ENCODE measurements at places on chromosomes 1 and 21. TPM values are rescaled to one million over a fixed set of nuclear protein-coding genes. Genes with fewer than 3 reads are reported as not detected.

- no peak for DNase-seq
These were observed at the start of gene SHISA4 for GRCh38 chr1:201888282-201889089. TSS of gene SHISA4 (plus strand) at chr1:201888898. CDS start at chr1:201888995, 97 bp downstream.

DNA sequence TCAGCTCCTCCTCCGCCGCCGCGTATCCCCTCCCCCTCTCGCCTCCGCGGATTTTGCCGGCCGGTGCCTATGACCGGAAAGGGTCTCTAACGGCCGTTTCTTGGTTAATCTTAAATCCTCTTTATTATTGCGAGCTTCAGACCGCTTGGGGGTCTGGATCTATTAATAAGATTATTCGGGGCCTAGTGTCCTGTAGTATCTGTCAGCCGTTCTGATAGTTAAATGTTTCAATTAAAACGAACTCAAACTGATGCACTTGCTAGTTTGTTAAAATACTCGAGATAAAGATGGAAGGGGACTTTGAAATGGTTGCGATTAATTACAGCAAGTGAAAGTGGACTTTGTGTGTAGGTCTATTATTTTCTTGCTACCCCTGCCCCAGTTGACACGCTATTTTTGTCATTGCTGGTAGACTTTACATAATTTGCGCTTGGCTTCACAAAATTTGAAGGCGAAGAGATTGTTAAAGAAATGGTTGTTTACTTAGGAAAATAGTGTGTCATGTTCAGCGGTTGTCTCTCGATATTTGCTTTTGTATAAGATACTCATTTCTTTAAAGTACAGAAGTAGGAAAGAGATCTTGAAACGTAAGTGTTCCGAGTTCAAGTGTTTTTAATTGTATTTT, 779 bp downstream of the SON start:
- no peak for DNase-seq

- no peak for DNase-seq
These were observed 414.3 kb upstream of the NR5A2 start for GRCh38 chr1:199612976-199613774.

Gene CCDC185
- polyA plus RNA-seq = not detected

- DNase-seq = no peak
These were observed 36.6 kb upstream of the ARF1 start for GRCh38 chr1:228045871-228046270.

DNA sequence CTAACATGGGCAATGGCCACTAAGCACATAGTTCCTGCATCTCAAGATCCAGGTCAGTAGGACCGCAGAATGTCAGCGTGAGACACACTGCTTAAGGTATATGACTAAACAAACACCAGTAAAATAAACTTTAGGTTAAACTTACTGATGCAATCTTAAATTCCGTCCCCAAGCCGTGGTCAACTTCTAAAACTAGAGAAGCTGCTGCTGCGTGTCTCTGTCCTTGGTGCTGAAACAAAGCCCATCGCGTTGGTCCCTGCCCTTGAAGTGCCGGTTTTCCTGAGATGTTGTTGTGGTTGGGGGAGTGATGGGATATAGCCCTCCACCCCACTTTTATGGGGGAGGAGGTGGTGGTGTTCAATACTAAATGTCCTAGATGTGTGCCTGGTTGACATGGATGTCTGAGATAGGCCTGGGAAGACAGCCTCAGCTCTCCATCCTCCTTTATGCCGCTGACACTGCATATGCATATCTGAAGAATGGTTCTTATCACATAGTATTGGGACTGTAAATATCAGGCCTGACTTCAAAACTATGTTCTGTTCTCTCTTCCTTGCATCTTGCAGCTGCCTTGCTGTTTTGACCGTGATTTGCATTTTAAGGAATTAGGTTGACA, 72.0 kb upstream of the KCNA3 start:
- DNase-seq = peak; percentile 4

Gene MEX3A
- 0.76 TPM for polyA plus RNA-seq

GRCh38 chr1:175124861-175125260, 57.2 kb downstream of the TNN start:
- DNase-seq = no peak

Gene SPATA45
- polyA plus RNA-seq = not detected

Gene BMP8A
- 0.27 TPM for polyA plus RNA-seq

Gene ADAM30
- not detected for polyA plus RNA-seq

GRCh38 chr1:9849691-9850441, 26.1 kb upstream of the CLSTN1 start:
- no peak for DNase-seq

DNA sequence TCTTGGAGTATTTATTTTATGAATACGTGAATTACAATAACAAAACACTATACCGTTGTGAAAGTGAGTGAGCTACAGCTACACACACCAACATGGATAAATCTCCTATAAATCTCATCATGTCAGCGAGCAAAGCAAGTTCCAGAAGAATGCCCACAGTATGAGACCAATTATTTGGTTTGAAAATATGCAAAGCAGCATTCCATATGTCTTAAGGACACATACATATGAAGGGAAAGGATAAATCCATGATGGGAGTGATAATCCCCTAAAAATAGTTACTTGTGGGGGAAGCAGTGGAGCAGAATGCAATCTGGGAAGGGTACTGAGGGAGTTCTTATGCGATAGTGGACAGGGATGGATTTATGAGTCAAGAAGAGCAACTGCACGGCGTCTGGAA, 261.3 kb downstream of the DISC1 start:
- no peak for DNase-seq

DNA sequence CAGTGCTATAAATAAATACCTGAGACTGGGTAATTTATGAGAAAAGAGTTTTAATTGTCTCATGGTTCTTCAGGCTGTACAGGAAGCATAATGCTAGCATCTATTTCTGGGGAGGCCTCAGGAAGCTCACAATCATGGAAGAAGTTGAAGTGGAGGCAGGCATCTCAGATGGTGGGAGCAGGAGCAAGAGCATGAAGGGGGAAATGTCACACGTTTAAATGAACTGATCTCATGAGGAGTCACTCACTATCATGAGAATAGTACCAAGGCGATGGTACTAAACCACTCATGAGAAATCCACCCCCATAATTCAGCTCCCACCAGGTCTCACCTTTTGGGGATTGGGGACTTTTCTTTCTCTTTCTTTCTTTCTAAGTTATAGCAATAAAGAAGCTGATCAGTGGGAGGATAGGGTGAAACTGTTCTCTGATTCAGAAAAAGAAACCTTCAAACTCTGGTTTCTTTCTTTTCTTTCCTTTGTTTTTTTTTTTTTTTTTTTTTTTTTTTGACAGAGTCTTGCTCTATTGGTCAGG, 17.1 kb upstream of the SPAG17 start:
- no peak for DNase-seq

DNA sequence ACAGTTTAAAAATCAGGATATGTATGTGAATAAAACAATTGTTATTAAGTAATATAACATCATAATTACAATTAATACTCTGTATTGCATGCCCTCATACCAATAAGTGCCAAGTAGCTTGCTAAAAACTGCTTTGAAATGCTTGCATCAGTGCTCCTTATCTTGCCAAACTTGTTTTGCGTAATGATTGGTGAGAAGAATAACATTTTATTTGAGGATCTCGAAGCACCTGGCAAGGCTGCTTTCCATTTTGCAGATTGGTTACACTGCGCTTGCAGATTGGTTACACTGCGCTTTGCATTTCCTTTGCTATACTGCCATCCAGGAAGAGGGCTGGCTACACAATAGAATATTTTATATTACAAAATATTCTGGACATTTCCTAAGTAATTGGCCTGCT, 1.7 kb upstream of the PBX1 start:
- DNase-seq = no peak

- no peak for DNase-seq
These were observed 28.6 kb upstream of the DUSP23 start for GRCh38 chr1:159752135-159752580.

DNA sequence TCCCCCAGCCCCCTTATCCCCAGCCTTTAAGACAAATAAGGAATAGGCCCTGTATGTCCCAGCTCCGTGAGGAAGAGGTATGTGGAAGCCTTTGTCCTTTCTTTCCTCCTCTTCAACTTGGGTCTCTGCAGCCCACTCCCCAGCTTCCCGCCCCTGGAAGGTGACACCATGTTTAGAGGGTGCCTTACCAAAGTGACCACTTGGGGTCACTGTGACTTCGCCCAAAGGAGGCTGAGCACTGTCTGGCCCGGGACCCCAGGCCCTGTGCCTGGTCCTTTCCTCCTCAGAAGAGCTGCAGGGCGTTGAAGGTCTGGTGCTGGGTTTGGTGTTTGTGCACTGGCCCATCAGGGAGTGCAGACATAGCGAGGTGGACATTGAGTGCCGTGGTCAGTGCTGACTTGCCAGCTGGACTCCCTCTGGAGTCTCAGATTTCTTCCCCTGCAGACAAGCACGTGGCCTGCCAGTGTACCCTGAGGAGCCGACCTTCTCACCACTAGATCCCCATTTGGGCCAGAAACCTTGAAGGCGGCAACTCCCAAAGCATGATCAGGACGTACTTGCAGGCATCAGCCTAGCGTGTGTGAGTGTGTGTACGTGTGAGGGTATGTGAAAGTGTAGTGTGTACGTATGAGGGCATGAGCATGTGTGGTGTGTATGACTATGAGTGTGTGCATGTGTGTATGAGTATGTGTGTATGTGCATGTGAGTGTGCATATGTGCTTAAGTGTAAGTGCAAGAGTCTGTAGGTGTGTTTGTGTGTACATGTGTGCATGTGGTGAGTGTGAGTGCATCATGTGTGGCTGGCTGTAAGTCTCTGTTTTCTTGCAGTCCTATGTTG, 181.4 kb upstream of the KIAA0040 start:
- DNase-seq = no peak

DNA sequence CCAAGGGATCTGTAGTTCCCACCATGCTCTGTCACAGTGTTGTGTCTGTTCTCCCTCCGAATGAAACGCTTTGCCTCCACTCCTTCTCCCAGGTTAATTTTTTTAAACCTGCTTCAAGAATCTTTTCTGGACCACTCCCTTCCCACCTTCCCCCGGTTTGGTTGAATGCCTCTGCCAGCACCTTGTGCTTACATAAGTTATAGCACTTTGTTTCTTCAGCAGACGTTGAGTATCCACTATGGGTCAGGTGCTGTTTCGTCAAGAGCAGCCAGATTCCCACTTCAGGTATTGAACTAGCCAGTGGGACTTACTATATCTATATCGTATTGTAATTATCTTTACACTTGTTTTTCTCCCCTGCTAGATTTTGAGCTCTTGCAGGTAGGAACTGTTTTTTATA, 27.6 kb downstream of the TTF2 start:
- no peak for DNase-seq

Gene ADGRL2
- 30.5 TPM for polyA plus RNA-seq

DNA sequence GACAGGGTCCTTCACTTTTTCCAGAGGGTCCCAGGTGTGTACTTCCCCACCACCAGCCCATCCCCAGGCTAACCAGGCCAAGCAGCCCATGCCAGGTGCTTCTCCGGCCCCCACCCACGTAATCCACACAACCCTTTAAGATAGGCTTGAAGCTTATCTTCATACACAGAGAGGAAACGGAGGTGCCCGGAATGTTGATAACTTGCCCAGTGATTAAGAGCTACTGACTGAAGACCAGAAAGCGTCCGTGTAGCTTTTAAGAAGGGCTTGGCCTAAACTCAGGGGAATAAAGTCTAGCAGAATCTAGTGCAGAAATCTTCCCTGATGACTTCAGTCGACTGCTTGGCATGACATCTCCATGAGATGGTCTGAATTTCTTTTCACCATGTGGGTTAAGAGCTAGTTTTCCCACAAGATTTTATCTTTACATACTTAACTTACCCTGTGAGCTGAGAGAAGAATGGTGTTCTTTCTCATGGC, 138.7 kb downstream of the GALNT2 start:
- DNase-seq = no peak

DNA sequence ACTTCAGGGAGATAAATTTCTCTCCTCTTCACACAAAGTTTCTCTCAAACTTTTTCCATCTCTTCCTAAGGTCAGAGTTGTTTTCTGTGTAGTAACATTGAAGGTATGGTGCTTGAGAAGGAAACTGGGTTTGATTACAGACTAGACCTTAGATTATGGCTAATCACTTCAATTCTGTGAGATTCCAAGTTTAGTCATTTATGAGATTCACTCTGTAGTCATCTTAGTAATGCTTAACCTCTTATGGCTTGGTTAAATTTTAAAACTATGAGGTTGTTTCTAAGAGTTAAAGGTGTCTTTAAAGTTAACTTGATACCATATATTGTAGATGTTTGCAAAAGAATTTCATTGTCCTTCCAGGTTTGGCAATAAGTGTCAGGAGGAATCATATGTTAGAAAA, 1092.2 kb downstream of the KCNT2 start:
- DNase-seq = no peak

- no peak for DNase-seq
These were observed 24.3 kb downstream of the IL10RB start for GRCh38 chr21:33290441-33290840.

Gene SPRR2G
- polyA plus RNA-seq = not detected

Gene AVPR1B
- not detected for polyA plus RNA-seq

Gene NPPB
- polyA plus RNA-seq = not detected

Gene CCT3
- polyA plus RNA-seq = 178 TPM

Gene VHLL
- not detected for polyA plus RNA-seq

DNA sequence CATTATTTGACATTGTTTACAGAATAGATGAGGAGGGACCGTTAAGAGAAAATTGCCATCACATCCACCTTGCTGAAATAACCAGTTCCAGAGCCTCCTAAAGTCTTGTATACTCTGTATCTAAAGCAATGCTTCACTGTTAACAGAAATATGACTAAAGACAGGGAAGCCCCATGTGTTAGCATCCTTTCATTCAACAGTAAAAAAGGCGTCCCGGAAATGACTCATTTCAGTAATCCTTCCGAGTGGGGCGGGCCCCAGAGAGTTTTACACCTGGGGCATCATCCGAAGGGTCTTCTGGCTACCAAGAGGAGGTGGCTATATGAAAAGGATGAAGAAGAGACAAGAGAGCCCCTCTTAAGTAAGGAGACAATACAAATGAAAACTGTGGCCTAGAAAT, 227.2 kb downstream of the SLC45A1 start:
- no peak for DNase-seq

GRCh38 chr1:239587066-239587465, 200.7 kb downstream of the CHRM3 start:
- no peak for DNase-seq

- DNase-seq = no peak
These were observed 274.8 kb upstream of the AJAP1 start for GRCh38 chr1:4379451-4380175.

Gene C1orf210
- polyA plus RNA-seq = 1.4 TPM

Data from urinary bladder (tissue), 4 donors.